ENCODE measurements at places on chromosomes 2 and 18.

DNA sequence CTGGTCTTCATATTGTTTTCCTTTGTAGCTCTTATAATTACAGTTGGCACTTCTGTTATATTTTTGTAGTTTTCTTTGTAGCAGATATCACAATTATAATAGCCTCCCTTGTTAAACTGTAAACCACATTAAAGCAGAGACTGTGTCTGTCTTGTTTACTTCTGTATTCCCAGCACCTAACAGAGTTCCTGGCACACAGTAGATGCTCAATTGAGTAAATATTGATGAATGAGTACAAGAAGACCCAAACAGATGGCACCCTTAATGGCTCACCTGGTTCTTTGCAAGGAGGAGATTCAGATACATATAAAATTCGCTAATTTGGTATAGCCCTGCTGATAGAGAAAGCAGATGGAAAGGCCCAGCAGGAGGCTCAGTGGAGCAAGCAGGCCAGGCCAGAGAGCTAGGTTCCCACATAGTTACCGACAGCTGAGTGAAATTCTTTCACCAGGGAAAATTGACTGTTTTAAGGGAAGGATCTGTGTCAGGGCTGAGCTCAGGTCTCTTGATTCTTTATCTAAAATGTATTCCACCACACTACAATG, 120.1 kb downstream of the NUP35 start:
- DNase-seq, result no peak

- DNase-seq, result no peak
Observed at GRCh38 chr18:55449412-55450140, 138.4 kb downstream of the TCF4 start.

- DNase-seq, result no peak
Observed at GRCh38 chr2:239890206-239890746, 134.9 kb downstream of the NDUFA10 start.

DNA sequence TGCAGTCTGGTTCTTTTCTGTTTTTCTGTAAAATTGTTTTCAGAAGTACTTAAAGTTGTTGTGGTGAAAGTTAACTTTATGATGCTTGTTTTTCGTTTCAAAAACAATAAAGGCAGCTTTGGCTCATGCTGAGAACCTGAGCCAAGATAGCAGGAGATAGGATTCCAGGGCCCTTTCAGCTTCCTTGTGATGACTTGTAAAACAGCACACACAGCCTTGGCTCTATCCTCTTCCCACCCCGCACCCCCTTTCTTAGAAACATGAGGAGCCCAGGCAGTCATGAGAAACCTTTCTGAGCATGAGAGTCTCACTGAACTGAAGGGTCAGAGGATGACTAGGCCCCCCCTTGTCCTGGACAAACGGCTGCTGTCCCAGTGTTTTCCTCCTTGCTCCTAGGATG, 12.4 kb upstream of the CHRNA1 start:
- DNase-seq, result no peak

- DNase-seq, result no peak
Observed at GRCh38 chr2:223494942-223495341, 107.2 kb downstream of the SCG2 start.

Measured in NCI-H1105 (cell line).